ENCODE measurements at places on chromosomes 1 and 21.

GRCh38 chr21:45029948-45030681 lies 44.3 kb upstream of the ADARB1 start:
- no peak for DNase-seq

DNA sequence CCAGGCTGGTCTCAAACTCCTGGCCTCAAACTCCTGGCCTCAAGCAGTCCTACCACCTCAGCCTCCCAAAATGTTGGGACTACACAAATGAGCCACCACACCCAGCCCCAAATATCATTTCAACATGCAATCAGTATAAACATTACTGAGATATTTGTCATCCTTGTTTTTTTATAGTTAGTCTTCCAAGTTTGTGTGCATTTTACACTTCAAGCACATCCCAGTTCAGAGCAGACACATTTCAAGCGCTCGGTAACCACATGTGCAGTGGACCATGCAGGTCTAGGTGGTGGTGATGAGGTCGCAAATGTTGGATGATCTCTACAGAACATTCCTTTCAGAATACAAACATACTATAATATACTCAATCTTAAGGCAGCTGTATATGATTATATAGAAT lies 23.8 kb upstream of the APP start:
- no peak for DNase-seq

- no peak for DNase-seq
These were observed 56.0 kb upstream of the CASZ1 start for GRCh38 chr1:10852486-10852885.

GRCh38 chr1:208988811-208989222 lies 594.7 kb upstream of the CAMK1G start:
- DNase-seq = peak; percentile 29

Measured in NCI-H774 (cell line).